Activated CD8-positive, alpha-beta memory T cell treated with anti-CD3 and anti-CD28 coated beads, Interleukin-2, amount 10 ng/mL, durations not matched to agents 7 days and 5 days (primary cell): ENCODE measurements at places on chromosomes 11 and 22.

- peak; percentile 60 for DNase-seq
Observed at GRCh38 chr11:59556917-59557348, 45.6 kb downstream of the OR4D9 start.

GRCh38 chr11:15970506-15971214 is 385.7 kb downstream of the SOX6 start:
- no peak for DNase-seq

DNA sequence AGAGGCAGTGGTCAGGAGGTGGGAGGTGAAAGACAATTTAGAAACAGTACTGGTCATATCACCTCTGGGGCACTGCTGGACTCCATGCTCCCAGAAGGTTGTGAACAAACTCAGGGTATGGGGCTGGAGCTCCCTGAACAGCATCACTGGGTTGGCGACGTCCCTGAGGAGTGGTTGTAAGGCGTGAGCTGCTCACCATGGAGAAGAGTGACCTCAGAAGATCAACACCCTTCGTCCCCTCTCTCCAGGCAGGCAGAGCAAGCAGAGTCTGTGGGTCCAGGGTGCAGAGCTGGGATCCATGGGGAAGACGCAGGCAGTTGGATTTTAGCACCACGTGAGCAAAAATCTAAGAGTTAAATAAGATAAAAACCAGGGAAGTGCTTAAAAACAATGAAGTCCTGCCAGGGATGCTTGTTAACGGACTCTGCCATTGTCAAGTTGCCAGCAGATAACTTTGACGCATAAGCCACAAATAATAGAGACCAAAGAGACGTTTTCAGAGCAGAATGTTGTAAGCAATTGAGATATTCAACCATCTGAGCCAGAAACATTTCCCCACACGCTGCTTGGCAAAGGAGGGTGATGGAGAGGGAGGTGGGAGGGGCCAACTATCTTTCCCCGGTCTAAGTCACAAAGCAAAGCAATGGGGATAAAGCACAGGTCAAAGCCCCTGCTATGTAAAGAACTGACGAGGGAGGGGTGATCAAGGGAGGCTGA is 13.6 kb downstream of the PNPLA5 start:
- no peak for DNase-seq

GRCh38 chr22:43047605-43048004 is 32.7 kb upstream of the PACSIN2 start:
- no peak for DNase-seq

DNA sequence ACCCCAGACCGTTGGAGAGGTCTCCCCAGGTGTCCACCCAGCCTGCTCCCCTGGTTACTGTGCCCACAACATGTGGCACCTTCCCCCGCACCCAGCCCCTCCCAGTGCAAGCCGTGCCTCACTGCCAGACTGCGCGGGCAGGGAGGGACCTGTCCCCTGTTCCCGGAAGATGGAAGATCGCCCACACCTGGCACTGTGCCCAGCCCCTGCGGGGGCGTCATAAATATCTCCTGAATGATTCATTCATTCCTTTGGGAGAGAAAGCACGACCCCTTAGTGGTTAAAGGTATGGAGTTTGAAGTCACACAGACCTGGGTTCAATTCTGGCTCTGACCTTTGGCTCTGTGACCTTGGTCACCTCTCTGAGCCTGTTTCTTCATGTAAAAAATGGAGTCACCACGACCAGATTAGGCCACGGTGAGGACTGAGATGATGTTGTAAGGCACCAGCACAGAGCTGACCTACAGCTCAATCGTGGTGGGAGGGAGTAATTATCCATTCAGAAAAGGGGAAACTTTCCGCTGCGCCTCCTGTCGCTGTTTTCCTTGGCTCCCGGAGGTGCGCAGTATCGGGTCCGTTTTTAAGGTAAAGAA is 497 bp upstream of the SYT12 start:
- no peak for DNase-seq

GRCh38 chr11:8794677-8795103 is 112.1 kb downstream of the RPL27A start:
- DNase-seq, result no peak

DNA sequence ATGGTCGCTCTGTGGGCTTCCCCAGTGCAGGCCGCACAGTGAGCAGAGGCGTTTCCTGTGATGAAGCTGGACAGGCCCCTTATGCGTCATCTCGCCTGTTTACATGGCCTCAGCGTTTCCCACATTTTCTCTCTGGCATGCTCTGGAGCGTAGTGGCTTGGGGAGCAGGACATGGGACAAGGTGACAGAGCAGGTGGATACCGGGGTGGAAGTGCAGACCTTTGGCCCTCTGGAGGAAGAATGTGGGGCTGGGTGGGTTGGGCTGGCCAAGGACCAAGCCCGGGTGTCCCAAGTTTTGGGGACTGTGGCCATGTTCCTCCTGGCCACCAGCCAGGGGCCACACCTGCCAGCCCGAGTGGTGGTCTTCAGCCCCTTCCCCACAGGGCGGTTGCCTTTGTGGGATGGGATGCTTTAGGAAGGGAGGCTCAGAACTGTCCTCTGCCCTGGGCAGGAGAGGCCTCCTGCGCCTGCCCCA is 446.6 kb downstream of the TBC1D22A start:
- DNase-seq, result peak; percentile 7

- no peak for DNase-seq
Observed at GRCh38 chr22:38964989-38965388, 7.6 kb downstream of the APOBEC3A start.

GRCh38 chr11:3956038-3956437 is 100.6 kb downstream of the STIM1 start:
- DNase-seq, result no peak

DNA sequence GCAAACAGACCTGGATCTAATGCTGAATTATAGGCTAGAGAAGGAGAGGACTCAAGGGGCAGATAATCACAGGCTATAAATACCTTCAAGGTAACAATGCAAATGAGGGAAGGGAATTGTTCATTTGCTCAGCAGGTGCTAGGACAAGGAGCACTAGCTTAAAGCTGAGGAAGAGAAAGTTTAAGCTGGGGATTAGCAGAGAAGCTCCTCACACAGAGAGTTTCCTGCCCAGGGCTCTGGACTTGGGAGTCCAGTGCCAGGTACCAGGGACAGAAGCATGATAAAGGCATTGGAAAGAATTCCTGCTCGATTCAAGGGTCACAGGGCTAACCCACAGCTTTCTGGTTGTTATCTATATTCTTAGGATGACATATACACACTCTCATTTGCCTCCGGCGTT is 509.9 kb downstream of the NTM start:
- DNase-seq, result no peak

- DNase-seq, result no peak
Observed at GRCh38 chr22:25933158-25933788, 191.3 kb downstream of the MYO18B start.

DNA sequence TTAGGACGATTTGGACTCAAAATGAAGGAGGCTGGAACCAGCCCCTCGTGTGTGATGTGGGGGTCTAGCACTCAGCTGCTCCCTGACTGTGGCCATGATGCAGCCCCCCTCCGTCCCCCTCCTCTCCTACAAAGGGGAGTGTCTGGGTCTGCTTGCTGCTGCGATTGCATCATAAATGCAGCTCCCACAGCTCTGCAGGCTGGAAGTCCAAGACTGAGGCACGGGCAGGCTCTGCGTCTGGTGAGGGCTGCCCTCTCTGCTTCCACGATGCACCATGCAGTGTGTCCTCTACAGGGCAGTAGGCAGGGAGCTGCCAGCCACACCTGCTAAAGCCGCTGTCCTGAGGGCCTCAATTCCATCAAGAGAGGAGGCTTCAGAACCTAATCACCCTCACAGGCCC is 432.1 kb downstream of the BRD1 start:
- no peak for DNase-seq

- no peak for DNase-seq
Observed at GRCh38 chr11:46524201-46524770, 69.5 kb downstream of the AMBRA1 start.

GRCh38 chr22:45312856-45313255 is 3.1 kb downstream of the FAM118A start:
- DNase-seq, result no peak

GRCh38 chr22:44685384-44686056 is 16.5 kb upstream of the PRR5 start:
- peak; percentile 91 for DNase-seq

GRCh38 chr11:27013781-27014361 is 20.0 kb downstream of the FIBIN start:
- no peak for DNase-seq

DNA sequence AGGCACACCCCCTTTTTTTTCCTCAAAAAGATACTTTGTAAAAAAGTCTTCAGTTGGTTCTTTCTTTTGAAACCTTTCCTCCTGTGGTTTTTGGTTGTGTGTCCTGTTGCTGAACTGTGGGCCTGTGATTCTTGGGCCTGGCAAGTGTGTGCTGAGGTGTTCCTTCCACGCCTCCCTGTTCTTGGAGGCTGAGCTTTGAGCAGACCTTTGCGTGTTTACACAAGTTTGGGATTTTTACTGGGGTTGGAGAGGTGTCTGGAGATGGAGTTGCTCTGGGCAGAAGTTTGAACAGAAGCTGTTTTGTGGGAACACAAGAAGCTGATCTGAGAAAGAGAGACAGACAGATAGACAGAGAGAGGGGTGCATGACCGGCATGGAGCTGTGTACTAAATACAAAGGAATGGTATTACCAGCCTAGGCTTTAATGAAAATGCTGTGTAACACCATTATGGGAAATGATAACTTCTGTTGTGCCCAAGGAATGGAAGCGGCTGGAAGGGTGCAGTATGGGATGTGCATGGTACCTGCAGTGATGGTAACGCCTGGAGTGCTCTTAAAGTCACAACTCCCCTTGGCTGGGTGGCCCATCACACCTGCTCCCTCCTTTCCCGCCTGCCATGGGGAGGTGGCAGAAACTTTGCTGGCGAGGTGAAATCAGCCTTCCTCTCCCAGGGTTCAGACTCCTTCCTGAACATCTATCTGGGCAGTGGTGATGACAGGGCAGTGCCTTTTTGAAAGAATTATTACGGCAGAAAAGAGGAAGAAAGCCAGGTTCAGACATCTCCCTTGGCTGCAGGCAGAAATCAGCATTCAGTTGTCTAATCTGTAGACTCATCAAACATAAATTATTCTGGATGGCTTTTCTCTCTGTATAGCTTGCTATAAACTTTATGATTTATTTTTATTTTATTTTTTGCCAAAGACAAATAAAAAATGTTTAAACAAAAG is 70.4 kb downstream of the LDLRAD3 start:
- DNase-seq, result no peak

- DNase-seq, result no peak
Observed at GRCh38 chr11:115452241-115452640, 52.0 kb downstream of the CADM1 start.

DNA sequence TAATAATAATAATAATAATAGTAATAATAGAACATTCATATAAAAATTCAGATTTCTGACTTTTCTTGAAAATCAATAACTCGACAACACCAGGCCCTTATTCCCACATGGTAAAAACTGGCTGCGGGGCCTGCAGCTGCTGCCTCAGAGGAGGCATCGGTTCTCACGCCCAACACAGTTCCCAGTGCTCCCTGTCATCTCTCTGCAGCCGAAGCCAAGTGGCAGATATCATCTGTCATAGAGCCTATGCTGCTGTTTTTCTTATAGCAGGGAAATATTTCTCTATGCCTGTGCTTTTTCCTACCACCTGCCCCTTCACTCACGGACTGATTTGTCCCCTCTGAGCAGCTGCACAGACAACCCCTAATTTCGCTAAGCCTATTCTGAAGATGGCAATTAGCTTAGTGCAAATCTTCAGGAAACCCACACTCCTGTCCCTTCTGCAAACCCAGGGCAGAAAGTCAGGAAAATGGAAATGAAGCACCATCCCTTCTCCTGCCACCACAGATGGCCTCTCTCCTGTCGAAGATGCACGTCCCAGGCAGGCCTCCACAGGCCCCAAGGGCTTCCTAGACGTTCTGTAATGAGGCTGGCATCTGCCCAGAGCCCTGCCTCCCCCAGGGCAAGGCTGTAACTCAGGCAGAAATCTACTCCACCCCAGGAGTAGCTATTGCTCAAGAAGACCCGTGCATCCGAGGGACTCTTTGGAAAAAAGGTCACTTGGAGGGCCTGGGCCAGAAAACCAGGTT is 66.7 kb downstream of the SYN3 start:
- no peak for DNase-seq

DNA sequence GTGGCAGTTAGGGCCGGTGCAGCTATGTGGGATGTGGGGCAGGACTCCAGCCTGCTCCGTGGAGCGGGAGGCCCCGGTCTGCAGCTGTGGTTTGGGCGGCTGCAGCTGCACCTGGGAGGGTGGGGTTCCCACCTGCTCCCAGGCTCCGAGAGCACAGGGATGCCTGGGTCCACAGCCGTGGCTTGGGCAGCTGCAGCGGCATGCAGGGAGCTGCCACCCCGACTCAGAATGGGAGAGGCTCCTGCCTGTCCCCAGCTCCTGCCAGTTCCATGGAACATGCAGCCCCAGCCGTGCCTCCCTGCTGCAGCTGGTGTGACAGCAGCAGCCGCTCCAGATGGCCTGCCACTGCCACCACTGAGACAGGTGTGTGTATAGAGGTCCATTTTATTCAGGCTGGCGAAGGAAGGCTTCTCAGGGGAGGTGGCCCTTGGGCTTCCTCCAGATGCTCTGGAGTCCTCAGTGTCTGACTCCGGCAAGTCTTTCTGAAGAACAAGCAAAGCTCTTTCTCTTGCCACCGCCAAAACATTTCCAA is 21.8 kb upstream of the UPK3A start:
- no peak for DNase-seq

GRCh38 chr11:119713359-119714040 is 15.5 kb downstream of the NECTIN1 start:
- DNase-seq, result no peak

DNA sequence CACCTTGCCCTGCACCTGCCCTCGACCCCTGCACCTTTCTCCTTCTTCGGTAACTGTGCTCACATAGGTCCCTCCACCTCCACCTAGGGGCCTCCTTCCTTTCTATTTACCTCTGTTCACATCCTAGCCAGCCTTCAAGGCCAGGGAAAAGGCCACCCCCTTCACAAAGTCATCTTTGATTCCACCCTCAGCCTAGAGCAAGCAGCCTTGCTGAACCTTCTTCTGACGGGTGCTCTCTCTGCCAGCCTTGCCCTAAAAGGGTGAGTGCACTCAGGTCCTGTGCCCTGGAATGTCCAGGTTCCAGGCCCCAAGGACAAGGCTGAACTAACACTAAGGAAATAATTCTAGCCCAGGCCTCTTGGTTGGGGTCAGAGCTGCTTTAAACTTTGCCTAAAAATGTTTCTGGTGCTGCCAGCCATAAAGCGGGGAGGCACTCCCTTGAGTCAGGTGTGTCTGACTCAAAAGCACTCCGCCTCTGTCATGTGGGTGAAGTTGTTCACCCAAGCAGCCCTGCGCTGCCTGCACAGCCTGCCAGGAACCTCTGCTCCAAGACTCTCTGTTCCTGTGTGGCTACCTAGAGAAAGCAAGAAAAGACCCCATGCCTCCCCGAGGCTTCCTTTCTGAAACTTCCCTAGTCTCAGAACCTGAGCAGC is 9.2 kb upstream of the FAM83F start:
- DNase-seq, result no peak

- no peak for DNase-seq
Observed at GRCh38 chr22:42327462-42328129, 57.1 kb upstream of the TCF20 start.

- DNase-seq, result no peak
Observed at GRCh38 chr22:18022876-18023275, 1.5 kb downstream of the MICAL3 start.

DNA sequence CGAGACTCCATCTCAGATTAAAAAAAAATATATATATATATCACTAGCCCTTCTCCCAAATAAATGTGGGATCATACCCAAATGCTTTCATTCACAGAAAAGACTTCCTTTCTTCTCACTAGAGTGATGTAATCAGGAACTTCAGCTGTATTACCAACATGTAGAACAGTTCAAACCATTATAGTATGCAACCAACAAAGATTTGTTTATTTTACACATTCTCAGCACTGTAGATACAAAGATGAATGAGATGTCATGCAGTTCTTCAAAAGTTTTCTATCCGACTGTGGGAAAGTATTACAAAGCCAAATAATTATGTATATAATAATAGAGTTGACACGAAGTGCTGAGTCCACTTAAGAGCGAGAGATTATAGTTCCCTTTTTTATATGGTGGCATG is 22.2 kb upstream of the ZNF143 start:
- no peak for DNase-seq
